SW 1271 (cell line): ENCODE measurements at places on chromosomes 11 and 22.

DNA sequence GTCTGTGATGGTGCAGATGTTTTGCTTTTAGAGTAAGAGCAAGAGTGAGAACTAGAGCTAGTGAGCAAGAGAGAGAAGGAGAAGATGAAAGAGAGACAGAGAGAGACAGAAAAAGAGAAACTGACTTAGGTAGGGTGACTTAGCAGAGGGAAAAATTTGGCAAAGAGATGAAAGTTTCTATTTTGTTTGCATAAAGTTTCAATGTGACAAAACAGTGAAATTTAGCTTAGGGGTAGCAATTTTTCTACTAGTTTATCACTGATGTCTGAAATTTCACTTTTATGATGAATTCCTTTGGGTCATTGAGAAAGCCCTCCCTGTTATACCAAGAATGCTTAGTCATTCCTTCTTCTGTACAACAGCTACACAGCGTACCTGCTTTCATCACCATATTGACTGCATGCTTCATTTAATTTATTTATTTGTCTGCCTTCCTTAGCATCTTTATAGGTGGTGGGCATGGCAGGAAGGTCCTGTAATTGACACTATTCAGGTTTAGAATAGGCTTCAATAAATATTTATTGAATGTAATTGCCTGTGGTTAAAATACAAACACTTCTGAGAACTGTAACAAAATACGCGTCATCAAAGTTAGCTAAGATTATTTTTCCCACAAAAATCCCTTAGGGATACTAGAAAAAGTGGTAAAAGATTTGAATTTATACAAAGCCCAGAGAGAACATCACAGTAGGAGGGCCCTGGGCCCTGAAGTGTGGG, 19.9 kb upstream of the CTSC start:
- DNase-seq = no peak

GRCh38 chr11:132674151-132674550, 858.1 kb downstream of the OPCML start:
- DNase-seq = no peak

DNA sequence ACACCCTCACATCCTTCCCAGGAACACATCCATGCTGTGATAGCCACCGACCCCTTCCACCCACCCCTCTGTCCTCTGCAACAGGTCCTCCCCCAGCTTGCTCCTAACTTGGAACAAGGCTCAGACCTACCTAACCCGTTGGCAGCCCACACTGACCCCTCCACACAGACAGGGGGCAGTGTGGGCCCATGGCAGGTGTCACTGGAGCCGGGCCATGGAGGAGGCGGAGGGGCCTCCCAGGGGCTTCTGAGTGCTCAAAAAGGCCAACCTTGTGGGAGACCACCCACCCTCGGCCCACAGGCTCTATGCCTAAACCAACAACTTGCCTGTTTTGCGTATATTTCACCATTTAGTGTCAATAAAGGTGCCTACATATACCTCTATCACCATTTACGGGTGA, 57.0 kb downstream of the CERK start:
- no peak for DNase-seq

- no peak for DNase-seq
These were observed 30.0 kb upstream of the POU2AF1 start for GRCh38 chr11:111408789-111409727.

GRCh38 chr11:1490651-1491050, 4.1 kb upstream of the MOB2 start:
- DNase-seq = no peak

GRCh38 chr11:32935462-32936029, 42.9 kb downstream of the QSER1 start:
- no peak for DNase-seq

- no peak for DNase-seq
These were observed 7.2 kb downstream of the SUN2 start for GRCh38 chr22:38748487-38749136.
